Activated CD4-positive, alpha-beta memory T cell treated with anti-CD3 and anti-CD28 coated beads, Interleukin-2, amount 10 ng/mL, durations not matched to agents 7 days and 5 days (primary cell): ENCODE measurements at places on chromosomes 6 and 20.

- DNase-seq = no peak
These were observed 502.1 kb downstream of the PKHD1 start for GRCh38 chr6:51585264-51585663.

GRCh38 chr6:127079681-127080080, 38.8 kb upstream of the RSPO3 start:
- no peak for DNase-seq

DNA sequence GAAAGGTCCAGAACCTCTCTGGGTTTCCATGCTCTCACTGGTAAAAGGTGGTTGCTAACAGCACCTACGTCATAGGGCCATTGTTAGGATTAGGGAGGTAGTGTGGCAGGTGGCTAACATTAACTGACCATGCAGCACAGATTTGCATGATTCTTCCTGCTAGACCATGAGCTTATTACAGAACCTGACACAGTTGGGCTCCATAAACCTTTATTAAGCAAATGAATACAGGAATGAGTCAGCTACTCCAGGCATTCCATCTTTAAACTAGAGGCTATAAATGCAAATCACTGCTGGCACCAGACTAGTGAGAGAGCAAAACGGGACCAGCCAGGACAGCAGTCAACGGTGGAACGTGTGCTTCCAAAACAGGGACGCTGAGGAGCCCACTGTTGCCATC, 440.1 kb downstream of the PTPRT start:
- DNase-seq = no peak

DNA sequence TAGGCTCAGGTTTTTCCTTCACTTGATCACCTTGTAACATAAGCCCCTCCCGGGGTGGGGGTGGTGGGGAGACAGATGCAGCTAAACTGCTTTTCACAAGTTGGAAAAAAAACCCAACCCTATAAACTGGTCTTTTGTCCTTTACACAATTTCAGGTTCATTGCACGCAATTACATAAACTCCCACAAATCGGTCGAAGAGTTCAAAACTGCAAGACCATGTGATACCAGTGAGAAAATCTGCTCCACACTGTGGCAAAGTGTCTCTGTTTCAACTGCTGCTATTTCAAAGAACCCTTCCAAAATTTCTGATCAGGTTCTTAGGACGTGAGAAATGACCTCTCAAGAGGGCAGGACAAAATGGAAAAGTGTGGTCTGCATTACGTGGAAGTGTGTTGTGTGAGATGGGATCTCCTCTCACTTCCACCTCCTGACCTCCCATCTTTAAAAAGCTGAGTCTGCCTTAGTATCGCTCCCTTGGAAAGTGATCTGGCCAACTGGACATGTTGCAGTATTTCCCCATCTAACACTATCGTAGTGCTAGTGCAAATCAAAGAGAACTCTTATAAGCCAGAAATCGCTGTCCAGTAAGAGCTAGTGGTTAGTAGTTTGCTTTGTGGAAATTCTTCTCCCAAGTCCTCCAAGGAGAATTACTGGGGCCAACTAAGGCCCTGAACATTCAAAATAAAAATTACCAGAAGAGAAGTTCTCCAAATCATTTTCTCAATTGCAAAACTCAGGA, 60.1 kb downstream of the PRND start:
- DNase-seq = no peak

- no peak for DNase-seq
These were observed 199.7 kb downstream of the FOXC1 start for GRCh38 chr6:1809291-1809988.

- no peak for DNase-seq
These were observed 47.5 kb downstream of the OPRM1 start for GRCh38 chr6:154086510-154086909.

GRCh38 chr20:11080010-11080409, 406.2 kb upstream of the JAG1 start:
- no peak for DNase-seq

GRCh38 chr6:151167034-151167433, 72.7 kb upstream of the AKAP12 start:
- DNase-seq = no peak

GRCh38 chr6:113488812-113489685, 368.1 kb upstream of the MARCKS start:
- no peak for DNase-seq

DNA sequence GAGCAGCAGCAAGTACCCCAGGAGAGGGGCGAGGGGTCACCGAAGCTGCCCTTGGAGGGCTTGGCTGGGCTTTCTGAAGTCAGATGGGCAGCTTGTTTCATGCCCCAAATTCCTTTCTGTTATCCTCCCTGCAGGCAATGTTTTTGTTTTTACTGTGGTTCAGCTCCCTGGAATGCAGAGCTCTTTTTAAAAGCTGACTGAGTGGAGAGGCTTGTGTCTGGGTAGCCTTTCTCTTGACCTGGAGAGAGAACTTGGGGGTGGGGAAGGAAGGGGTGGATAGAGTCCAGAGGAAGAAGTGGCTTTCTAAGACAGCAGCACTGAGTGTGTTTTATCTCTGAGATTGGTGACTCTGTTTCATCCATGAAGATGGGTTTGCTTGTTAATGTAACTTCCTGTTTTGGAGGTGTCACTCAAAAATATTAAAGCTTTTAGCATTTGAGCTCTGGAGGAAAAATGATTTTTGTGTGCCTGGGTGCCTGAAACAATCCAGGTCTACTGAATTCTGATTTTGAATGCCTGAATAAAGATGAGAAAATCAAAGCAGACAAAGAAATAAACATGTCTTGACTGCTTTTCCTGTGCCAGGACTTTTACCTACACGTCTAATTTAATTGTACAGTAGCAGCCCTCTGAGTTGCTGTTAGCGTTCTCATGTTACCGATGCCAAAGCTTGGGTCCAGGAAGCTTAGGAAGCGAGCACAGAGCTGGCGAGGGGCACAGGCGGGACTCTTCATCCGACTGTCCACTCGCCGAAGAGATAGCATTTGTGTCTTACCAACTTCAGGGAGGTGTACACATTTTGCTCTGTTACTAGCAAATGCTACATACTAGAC, 78.2 kb upstream of the EEF1E1 start:
- DNase-seq = no peak

DNA sequence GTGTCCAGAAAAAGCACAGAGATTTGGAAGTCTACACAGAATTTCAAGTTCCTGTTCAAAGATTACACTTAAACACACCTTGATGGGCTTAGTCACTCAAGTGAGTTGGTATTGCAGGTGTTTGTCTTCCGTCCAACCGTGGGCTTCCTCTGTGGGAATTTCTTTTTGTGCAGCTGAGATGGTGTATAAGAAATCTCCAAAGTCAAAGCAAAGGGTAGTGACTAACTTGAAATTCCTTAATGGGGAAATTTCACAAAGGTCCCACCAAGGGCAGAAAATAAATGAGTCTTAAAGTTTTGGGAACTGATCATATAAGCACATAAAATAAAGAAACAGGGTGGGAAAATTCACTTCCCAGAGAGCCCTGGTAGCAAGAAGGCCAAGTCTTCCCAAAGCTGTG, 102.0 kb upstream of the TNFAIP3 start:
- DNase-seq = no peak

GRCh38 chr6:84553527-84553926, 210.9 kb downstream of the TBX18 start:
- no peak for DNase-seq

- DNase-seq = no peak
These were observed 8.5 kb downstream of the JARID2 start for GRCh38 chr6:15254070-15254975.

DNA sequence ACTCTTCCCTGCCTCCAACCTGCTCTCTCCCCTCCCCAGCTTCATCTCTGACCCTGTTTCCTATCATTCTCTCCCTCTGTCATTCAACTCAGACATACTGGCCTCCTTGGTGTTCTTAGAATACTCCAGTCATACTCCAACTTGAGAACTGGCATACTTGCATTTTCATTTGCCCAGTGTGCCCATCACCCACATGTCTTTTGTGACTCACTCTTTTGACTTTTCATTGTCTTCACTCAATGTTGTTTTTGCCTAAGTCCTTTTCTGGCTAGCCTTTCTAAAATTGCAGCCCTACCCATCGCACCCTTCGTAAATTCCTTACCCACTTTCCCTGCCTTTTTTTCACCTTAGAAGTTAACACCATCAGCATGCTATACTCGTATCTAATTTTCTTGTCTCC, 77.0 kb upstream of the CD2AP start:
- no peak for DNase-seq

DNA sequence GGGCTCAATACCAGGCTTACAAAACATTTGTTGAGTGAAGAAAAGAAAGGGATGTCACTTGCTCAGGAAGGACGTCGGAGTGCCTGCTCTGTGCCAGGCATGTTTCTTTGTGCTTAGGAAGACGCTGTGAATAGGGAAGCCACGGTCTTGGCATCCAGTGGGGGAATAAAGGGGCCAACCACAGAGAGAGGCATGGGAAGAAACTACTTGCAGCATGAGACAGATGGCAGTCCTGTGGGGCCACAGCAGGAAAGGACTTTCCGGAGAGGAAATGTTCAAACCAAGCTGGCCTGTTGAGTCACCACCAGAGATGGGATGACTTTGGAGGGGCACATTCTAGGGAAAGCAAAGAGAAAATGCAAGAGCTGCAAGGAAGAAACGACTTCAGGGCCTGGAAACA, 173.2 kb downstream of the CDH26 start:
- no peak for DNase-seq

GRCh38 chr6:141354191-141354955, 778.4 kb upstream of the GJE1 start:
- no peak for DNase-seq

DNA sequence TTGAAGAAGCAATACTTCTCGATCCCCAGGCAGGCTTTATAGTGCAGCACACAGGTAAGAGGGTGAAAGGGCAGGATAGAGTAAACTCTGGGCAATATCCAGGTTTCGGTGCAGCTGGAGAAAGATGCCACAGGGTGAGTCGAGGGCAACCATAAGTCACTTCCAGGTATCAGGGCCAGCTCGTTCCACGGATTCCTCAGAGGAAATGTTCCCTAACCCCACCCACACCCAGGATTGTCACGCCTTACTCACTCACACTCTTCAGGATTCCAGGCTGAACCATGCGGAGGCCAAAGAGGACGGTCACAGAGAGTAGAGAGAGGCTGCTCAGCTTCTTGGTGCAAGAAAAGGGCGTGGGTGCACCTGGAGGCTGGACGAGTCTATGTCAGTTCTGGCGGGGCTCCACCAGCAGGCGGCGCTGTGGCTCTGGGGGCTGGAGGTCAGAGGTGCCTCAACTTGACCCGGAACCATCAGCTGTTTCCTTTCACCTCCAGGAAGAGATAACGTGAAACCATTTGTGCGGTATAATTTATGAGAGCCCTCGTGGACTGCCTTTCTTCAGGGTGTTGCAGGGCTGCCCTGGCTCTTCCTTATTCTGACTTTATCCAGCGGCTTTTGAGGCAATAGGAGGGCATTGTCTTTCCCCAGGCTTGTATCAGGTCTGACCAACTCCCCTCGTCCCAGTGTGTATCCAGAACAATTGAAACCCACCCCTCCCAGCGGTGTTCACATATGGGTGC, 14.5 kb upstream of the WFDC12 start:
- DNase-seq = peak; percentile 76

GRCh38 chr6:111243095-111243494, 155.8 kb downstream of the SLC16A10 start:
- no peak for DNase-seq

GRCh38 chr6:167151648-167152047, 6.1 kb downstream of the GPR31 start:
- no peak for DNase-seq

DNA sequence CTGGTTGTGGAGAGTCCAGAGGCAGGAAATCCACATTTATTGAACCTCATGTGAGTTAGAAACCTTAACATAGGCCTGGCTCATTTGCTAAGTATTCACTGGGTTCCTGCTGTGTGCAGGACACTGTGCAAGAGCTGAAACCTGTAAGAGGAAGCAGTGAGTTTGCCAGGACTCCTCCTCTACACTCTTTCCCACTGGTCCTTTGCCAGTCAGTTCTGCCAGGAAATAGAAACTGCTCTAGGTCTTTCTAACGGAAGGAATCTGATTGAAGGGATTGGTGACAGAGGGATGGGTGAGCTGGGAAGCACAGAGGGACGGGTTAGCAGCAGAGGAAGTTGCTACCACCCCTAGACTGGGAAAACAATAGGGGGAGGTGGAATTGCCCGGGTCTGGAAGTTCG, 234.2 kb upstream of the ECI2 start:
- DNase-seq = no peak

DNA sequence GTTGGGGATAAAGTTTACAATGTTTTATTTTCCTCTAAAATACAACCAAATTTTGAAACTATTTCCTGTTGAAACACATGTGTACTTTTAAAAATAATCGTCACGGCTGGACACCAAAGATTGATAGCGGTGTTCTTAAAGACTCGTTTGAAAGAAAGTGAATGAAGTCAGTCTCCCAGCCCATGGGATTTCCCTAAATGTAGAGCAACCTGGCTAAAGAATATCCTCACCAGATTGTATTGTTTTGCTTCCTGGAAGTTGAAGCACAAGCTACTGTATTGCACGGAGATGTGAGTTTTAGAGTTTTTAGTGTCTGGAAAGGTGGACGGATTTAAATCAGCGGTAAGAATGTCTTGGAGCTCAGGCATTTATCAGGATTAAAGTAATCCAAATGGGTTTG, 189.5 kb downstream of the THBS2 start:
- no peak for DNase-seq

DNA sequence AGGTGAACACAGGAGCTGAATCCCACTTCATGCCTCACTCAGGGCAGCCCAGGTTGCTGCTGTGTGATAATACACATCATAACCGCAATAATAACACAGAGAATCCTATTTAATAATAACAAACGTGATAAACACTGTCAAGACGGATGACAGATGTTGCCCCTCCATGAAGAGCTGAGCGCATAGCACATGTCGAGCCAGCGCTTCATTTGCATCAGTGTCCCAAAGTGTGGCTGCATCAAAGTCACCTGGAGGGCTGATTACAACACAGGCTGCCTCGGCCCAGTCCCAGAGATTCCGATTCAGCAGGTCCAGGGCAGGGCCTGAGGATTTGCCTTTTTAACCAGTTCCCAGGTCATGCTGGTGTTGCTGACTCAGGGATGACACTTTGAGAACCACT, 198.5 kb downstream of the QKI start:
- DNase-seq = no peak

DNA sequence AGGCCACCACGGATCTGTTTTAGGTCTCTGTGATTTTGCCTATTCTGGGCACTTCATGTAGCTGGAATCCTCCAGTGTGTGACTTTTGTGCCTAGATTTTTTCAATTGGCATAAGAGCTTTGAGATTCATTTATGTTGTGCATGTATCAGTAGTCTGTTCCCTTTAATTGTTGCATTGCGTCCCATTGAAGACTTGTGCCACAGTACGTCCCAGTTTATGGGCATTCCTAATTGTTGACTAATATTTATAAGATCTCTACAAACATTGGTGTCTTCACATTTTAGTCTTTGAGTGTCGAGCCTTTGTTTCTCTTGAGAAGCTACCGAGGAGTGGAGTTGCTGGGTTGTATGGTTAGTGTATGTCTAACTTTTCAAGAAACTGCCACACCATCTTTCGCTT, 704 bp upstream of the FAM210B start:
- DNase-seq = no peak

GRCh38 chr6:33886673-33887144, 82.9 kb upstream of the MLN start:
- peak; percentile 40 for DNase-seq
